AG04450 (cell line): ENCODE measurements at places on chromosomes 2 and 18. TPM values are rescaled to one million over a fixed set of nuclear protein-coding genes. Genes with fewer than 3 reads are reported as not detected.

The GAL3ST2 gene
- not detected in 2 replicates for polyA plus RNA-seq

The SPAST gene
- 12.6 and 17.4 TPM in 2 replicates for polyA plus RNA-seq

The TMEM163 gene
- 0.04 TPM in 1 of 2 replicates, not detected in the other for polyA plus RNA-seq

The DHRS9 gene
- polyA plus RNA-seq: not detected in 2 replicates

The KCMF1 gene
- polyA plus RNA-seq: 90.9 and 121 TPM in 2 replicates

The NDC80 gene
- 6.4 and 10.2 TPM in 2 replicates for polyA plus RNA-seq

The TEX44 gene
- polyA plus RNA-seq: not detected in 2 replicates

The SP140 gene
- 0.73 and 1.5 TPM in 2 replicates for polyA plus RNA-seq

The RPIA gene
- polyA plus RNA-seq: 9.4 and 10.9 TPM in 2 replicates
